ENCODE measurements at places on chromosomes 3 and 15. TPM values are rescaled to one million over a fixed set of nuclear protein-coding genes. Genes with fewer than 3 reads are reported as not detected.

Gene AHSG
- not detected for total RNA-seq

Gene FBLN2
- not detected for total RNA-seq

Gene EPB42
- total RNA-seq, result not detected

Gene SIN3A
- total RNA-seq, result 88.4 TPM

Gene SIDT1
- total RNA-seq, result 11.7 TPM

Gene STOML1
- total RNA-seq, result 9.2 TPM

Gene CCDC39
- total RNA-seq, result not detected

DNA sequence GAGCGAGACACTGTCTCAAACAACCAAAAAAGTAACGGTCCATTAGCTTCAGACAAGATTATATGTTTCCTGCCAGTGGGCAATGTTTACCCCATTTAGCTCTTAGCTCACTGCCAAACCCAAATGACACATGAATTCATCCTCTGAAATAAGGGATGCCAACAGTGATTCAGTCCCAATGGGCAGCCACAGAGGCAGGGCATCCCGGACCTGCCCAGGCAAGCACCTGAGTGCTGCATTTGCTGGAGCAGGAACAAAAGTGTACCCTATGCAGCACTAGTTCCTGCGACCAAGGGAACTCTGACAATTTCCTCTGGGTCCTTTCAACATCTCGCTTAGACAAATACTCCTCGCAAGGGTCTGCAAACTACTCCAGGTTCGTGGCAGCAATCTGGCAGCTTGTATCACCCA, 8.0 kb downstream of the IP6K2 start:
- no peak for DNase-seq

DNA sequence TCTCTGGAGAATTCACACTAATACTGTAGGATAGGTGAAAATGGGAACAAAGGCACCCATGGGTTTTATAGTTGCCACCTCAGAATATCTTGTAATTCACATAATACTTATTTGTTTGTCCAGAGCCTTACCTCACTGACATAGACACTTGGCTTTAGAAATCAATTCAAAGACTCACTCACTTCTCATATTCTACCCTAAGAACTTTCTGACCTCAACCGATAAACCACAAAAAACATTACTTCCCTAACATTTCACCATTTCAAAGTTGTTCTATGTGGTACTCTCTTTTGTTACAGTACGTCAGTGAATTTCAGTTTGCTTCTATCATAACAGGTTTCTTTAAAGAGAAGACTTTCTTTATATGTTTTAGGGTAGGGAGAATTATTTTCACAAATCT, 359.3 kb downstream of the IGSF11 start:
- DNase-seq, result no peak

GRCh38 chr3:140603766-140604165, 74.1 kb upstream of the TRIM42 start:
- no peak for DNase-seq

DNA sequence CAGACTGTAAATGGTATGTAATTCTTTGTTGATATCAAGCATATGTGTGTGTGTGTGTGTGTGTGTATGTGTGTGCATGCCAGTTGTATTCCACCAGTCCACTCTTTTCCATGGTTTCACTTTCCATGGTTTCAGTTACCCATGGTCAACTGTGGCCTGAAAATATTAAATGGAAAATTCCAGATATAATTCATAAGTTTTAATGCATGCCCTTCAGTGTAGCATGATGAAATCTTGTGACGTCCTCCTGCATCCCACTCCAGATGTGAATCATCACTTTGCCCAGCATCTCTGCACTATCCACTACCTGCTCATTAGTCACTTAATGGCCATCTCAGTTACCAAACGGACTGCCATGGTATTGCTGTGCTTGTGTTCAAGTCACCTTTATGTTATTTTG, 215.9 kb downstream of the GBE1 start:
- no peak for DNase-seq

GRCh38 chr3:117735481-117736101, 1026.0 kb downstream of the TUSC7 start:
- DNase-seq, result no peak

DNA sequence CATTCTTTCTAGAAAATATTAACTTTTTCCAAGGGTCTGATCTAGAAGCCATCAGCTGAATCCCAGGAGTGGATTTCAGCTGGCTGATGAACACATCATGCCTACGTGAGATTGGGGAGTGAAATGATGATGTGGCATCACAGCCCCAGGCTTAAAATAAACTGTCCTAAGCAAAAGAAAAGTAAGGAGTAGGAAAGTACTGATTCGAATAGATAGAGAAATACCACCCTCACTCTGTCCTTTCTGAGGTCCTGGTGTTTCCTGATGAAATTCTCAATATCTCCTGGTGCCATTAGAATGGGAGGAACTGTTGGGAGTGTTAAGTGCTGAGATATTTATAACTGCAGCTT, 376.8 kb upstream of the SEMA6D start:
- no peak for DNase-seq

GRCh38 chr3:147797095-147797494, 387.9 kb downstream of the ZIC1 start:
- DNase-seq, result no peak

DNA sequence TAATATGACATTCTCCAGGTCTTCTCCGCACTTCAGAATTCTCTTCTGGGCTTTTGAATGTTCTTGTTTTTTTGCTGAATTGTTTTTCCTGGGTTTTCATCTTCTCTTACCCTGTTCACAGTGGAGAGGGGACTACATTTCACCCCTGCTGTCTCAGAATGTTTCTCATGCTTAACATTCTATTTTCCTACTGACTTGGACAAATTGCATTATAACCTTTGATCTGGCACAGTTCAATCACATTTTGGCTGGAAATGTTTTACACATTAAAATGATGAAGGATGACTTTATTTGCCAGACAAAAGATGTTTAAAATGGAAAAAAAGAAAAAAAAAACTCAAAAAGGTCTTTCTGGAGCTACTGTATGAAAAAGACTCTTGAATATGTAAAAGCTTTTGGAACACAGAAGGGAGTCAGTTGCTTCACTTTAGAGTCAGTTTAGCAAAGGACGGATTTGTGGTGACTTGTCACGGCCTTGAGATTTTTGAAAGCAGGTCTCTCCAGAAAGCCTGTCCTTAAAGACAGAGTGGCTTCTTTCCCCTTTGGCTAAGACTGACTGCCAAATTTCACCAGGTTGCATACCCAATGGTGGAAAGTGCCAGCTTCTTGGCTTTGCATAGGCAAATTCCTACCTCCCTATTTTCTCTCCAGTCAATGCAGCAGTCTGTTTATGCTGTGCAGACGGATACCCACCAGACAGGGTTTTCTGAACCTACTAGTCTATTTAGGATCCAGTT, 401.0 kb upstream of the TBL1XR1 start:
- no peak for DNase-seq

- no peak for DNase-seq
These were observed 153.8 kb downstream of the ULK4 start for GRCh38 chr3:41808152-41808551.

DNA sequence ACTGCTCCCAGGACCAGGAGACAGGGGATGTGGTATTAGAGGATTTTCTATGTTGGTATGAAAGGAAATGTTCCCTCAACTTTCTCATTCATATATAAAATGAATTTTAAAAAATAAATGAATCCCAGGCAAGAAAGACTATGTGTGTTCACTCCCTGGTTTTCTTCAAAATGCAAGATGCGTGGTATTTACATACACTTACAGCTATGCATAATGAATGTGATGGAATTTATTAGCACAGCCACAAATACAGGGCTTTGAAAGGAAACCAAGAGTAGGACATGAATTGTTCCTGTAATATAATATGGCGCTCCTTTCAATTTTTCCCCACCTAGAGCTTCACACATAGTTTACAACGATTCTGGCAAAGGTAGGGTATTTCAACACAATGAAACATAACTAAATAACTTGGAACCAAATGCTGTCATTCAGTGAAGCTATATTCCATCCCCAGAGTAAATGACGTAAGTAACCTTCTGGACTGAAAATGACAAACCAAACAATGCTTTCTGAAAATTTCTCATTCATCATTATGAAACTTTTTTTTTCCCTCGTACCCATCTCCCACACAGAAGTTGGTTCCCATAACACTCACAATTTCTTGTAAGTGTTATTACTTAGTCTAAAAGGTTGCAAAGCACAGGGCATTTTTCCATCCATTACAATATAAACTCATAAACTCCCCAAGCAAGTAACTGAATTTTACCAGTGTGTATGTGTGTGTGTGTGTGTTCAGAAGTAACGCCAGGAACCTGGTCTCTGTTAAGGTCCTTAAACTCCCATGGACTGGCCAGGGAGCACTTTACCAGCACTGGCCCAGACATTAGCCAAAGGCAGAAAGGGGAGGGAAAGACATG, 41.8 kb downstream of the CBLB start:
- DNase-seq, result no peak

GRCh38 chr15:69556344-69556743, 103.7 kb downstream of the RPLP1 start:
- no peak for DNase-seq

DNA sequence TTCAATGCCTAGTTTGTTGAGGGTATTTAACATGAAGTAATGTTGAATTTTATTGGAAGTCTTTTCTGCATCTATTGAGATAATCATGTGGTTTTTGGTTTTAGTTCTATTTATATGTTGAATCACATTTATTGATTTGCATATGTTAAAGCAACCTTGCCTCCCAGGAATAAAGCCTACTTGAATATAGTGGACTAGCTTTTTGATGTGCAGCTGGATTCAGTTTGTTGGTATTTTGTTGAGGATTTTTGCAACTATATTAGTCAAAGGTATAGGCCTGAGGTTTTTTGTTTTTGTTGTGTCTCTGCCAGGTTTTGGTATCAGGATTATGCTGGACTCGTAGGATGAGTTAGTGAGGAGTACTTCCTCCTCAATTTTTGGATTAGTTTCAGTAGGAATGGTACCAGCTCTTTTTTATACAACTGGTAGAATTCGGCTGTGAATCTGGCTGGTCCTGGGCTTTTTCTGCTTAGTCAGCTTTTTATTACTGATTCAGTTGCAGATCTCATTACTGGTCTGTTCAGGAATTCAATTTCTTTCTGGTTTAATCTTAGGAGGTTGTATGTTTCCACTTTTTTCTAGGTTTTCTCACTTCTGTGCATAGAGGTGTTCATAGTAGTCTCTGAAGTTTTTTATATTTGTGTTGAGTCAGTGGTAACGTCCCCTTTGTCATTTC, 209.8 kb upstream of the RBMS3 start:
- no peak for DNase-seq

GRCh38 chr3:55605443-55606236, 118.5 kb upstream of the WNT5A start:
- DNase-seq, result no peak
